ENCODE measurements at places on chromosomes 4 and X.
A peak's percentile ranks its signal among the peaks of the same experiment; 100 is the strongest.

DNA sequence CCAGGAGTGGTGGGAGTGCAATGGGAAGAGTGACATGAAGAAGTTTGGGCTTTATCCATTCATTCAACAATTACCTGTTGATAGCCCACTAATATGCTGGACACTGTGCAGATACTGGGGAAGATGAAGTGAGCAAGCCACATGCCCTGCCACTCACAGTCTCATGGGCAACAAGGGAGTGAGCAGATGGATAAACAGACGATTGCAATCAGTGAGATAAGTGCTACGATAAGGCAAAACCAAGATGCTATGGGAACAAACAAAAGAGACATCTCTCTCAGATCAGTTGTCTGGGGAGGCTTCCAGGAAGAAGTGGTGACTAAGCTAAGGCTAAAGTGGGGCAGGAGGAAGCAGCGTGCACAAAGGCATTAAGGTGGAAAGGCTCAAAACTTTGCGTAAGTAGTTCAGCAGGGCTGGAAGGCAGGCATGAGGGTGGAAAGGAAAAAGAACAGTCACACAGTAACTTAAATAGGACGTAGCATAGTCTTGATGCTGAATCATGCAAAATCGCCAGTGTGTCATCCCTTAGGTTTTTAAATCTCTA lies 31.7 kb downstream of the GAB3 start:
- peak; percentile 43 for DNase-seq

GRCh38 chr4:161799710-161800109 lies 364.1 kb downstream of the FSTL5 start:
- no peak for DNase-seq

DNA sequence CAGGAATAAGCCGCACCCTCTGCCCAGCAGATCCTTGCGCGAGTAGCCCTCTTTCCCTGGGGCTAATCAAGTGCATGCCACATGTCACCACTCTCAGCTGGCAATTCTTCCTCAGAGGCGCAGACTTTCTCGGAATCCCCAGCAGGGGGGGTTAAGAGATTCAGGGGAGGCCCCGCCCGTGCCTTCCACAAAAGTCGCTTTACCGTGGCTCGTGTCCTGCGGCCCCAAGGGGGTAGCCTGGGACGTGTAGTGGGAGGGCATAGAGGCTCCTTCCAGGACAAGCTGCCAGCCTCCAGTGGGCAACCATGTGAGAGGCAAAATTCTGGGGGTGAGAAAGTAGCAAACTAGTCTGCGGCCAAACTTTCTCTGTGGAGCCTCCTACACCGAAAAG lies 652 bp downstream of the SRPX start:
- peak; percentile 37 for DNase-seq

DNA sequence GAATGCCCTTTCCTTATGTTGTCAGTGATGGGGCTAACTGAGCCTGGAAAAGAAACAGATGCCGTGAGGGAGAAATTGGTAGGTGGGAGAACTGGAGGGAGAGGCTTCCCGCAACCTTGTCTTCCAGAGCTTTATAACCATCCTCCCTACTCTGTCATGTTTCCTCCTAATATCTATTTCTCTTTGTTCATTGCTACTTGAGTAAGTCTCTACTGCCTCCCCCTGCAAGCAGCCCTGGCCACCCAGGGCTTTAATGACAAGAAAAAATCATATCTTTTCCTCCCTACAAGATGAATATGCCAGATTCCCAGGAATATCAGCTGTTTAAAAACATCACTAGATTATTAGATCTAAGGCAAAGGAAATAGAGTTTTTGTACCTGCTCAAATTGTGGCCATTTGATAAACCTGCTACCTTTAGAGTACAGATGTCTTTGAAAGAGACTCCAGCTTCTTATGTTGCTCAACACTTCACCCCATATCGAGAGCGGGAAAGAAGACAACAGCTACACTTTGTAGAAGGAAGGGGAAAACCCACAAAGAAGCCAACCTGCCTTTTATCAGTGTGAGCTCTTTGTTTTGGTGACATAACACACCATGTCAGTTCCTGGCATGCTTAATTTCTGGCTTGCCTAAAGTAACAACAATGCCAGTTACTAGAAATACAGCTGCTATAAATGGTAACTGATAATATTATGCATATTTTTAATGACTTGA lies 186.6 kb upstream of the LEF1 start:
- peak; percentile 53 for DNase-seq

DNA sequence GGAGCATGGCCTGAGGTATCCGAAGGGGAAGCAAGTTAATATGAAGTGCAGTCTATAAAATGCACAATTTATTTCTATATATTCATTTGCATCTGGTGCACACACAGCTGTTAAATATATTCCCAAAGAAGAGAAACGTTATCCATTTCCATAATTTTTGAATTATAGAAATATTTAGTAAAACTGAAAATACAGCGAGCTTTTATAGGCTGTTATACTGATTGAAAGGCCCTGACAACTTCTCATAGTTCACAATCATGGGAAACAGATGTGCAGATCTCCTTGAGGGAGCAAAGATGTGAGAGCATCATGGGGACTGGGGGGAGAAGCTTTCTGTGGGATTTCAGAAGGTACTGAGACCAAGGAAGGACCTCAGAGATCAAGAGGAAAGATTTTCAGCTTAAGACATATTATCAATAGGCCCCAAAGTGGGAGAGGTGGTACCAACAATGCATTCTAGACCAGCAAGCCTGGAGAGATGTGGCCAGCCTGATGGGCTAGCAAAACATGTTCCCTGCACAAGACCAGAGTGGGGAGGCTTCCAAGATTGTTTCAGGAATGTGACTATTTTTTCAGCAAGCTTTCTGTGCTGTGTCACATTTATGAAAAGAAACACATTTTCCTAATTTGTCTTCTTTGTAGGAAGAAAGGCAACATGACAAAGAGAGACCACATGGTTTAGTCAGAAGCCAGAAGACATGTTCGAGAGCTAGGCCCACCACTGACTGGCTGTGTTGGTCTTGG lies 256.0 kb upstream of the SFRP2 start:
- DNase-seq, result no peak

- DNase-seq, result no peak
Measured at GRCh38 chrX:118350221-118350620, 4.3 kb downstream of the WDR44 start.

DNA sequence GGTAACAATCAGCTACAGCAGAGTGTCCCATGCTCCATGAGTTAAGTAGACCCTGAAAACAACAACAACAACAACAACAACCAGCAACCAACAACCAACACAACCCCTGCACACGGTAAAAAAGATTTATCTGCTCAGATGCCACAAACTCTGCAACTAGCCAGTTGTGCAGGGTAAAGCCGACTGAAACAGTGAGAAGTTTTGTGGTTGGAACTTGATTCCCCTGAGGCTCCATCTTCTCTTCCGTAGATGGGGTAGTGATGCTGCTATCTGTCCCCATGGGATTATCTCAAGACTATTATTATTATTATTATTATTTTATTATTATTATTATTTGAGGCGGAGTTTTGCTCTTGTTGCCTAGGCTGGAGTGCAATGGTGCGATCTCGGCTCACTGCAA lies 50.6 kb upstream of the RAPGEF2 start:
- DNase-seq, result no peak
